ENCODE measurements at places on chromosomes 11 and 22.

GRCh38 chr11:72012897-72013721 is 14.4 kb downstream of the IL18BP start:
- no peak for DNase-seq

GRCh38 chr11:77519847-77520246 is 46.0 kb upstream of the PAK1 start:
- no peak for DNase-seq

- no peak for DNase-seq
Observed at GRCh38 chr11:66561178-66561974, 7.0 kb downstream of the CTSF start.

DNA sequence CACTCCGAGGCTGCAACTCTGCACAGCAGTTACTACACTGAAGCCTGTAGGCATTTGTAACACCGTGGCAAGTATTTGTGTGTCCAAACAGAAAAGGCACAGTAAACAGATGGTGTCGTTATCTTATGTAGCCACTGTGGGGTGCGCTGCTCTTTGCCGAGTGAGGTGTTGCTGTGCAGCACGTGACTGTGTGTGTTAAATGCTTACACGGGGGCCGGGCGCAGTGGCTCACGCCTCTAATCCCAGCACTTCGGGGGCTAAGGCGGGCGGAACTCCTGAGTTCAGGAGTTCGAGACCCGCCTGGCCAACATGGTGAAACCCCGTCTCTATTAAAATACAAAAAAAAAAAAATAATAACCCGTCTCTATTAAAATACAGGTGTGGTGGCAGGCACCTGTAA is 11.5 kb downstream of the ZBED4 start:
- DNase-seq: no peak

DNA sequence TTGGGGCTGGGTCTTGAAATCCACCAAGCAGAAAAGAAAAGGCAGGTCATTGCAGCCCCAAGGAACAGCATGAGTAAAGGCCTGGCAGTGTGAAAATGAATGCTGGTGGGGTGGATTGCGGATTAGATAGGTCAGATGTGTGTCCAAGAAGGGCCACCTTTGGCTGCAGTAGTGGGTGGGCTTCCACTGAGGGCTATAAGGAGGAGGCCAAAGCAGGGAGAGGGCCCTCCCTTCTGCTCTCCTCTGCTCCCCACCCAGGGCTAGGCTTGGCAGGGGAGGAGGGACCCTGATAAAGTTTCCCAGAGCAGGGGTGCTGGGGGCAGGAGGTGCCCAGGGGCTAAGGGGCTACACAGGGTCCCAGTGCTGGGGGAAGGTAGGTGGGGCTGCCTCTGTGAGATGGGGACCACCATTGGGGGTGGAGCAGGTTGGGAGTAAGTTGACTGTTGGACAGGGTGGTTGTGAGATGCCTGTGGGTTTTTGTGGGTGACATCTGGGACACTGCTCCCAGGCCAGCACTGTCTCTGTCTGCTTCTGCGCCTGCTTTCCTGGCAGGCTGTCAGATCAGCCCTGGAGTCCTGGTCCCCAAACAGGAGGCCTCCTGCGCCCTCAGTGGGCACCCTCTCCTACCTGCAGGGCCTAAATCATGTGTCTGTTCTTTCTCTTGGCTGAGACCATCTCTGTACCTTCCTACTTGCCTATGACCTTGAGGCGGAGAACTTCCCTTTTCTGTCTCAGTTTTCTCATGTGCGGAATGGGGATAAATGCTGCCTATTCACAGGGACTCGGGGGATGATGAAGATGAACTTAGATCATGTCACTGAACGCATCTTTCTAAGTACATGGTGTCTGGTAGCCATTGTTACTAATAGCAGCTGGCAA is 1.9 kb downstream of the CAPN5 start:
- no peak for DNase-seq

DNA sequence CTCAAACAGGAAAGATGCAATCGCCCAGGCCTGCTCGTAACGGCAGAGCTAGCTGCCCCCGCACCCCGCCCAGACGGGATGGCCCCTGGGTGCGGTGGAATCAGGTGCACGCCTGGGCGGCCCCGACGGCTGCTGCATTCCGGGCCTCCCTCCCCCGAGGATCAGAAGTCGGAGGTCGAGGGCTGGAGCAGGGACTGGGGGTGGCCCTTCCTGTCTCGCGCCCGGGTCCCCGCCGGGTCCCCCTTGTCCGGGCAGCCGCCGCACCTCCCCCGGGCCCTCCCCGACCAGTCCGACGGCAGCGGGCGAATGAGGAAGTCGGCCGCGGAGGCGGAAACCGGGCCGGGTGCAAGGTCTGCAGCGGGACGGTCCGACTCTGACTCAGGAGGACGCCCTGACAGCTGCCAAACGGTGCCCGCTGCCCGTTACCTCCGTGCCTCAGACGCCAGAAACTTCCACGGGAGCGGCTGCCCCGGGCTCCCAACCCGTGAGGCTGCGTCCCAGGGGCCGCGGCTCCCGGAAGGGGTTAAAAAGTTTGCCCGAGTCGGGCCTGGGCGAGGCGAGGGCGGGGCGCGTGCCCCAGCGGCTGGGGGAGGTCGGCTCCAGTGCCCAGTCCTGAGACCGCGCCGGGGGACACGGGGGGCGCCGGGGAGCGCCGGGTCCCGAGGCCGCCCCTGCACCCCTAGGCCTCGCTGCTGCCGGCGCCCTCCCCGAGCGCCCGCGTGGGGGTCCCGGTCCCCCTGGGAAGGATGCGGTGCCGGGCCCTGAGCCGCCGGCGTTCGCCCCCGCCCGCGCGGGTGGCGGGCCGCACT is 663 bp downstream of the MYH9 start:
- DNase-seq: no peak

GRCh38 chr11:131666617-131667016 is 296.2 kb downstream of the NTM start:
- no peak for DNase-seq

DNA sequence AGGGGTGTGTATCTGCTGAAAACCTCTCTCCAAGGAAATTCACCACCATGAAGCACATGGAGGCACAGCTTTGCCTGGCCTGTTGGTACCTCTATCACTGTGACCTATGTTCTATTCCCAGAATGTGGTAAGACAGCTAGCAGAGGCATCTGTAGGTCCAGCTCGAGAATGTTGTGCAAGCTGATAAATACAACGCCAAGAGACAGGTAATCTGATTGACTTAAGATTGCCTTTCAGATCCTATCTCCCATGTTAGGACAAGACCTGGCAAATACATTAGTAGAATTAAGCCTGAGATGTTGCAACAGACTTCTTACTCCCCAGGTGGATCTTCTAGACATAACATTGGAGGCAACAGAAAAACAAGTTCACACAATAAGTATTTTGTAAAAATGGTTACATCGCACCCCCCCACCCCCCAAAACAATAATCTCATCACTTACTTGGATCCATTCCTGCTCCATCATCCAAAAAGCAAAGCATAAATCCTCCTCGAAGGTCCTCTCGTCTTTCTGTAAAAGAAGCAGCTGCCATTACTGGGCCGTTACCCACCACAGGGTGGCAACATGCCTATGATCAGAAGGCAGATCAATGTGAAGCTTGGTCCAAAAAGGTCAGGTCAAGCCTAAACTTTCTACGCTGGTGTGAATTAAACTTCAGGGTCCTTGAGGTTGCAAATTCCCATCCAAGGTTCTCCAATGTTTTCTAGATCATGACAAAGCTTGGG is 18.5 kb downstream of the MORC2 start:
- DNase-seq: no peak

All from GOT3 (cell line).